Left renal pelvis (tissue), 4 donors: ENCODE measurements at places on chromosomes 11 and 22.

GRCh38 chr11:111194860-111195568, 50.5 kb upstream of the POU2AF2 start:
- DNase-seq, result no peak

DNA sequence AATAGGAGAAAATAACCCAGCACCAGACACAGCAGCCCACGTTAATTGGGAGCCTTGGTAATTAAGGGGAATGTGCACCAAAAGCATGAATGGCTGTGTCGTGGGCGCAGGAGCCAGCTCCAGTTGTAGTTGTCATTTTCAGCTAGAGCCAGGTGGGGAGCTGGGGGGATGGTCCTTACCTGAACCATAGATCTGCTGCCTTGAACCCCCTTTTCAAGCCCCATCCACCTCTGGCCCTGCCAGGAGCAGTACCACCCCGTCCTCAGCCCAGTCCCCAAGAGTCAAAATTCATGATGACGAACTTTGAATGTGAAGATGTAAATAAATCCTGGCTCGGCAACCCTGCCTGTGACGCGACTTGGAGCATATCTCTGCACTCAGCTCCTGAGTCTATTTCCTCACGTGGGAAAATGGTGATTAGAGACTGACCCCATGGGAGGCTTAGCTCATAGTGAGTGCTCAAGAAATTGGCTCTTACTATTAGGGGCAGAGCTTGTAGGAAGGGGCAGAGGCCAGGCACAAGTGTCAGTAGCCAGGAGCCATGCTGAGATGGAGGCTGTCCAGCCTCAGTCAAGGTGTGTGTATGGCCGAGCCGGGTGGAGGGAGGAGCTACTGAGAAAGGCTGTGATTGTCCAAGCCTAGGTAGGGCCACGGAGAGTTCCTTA, 794 bp upstream of the FXYD6 start:
- DNase-seq, result no peak

GRCh38 chr22:30866811-30867271, 101.7 kb downstream of the MORC2 start:
- DNase-seq, result no peak

GRCh38 chr11:27514076-27514475, 7.5 kb upstream of the LIN7C start:
- DNase-seq, result no peak

DNA sequence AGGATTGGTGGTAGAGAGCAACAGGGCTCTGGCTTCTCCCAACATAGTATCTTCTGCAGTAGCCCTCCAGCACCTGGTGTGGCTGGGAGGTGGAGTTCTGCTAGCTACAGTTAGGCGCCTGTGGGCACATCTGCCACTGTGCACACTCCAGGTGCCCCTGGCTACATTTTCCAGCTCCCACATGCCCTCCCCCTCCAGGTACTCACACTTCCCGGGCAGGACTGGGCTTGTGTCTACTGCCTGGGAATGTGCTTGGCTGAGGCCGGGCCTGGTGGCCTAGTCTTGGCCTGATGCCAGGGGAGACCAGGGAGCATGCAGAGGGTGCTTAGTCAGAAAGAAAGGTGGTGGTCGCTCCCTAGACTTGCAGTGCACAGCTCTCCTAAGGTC, 15.8 kb downstream of the PHLDB1 start:
- no peak for DNase-seq

GRCh38 chr22:42933485-42934091, 76.5 kb upstream of the ARFGAP3 start:
- no peak for DNase-seq

DNA sequence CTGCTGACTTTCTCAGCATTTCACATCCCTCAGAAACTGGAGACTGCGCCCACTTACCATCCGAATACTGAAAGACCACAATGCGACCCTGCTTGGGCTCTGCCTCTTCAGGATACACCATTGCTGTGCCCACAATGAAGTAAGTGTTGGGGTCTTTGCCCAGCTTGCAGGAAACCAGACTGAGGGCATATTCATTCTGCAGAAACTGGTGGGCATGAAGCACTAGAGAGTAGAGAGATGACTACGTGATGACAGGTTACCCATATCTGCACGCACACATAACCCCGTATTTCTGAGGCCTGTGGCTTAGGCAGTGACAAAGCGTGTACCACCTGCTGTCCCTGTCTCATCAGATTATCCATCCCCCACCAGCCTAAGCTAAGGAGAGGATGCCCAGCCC, 14.6 kb upstream of the VWCE start:
- DNase-seq, result no peak

DNA sequence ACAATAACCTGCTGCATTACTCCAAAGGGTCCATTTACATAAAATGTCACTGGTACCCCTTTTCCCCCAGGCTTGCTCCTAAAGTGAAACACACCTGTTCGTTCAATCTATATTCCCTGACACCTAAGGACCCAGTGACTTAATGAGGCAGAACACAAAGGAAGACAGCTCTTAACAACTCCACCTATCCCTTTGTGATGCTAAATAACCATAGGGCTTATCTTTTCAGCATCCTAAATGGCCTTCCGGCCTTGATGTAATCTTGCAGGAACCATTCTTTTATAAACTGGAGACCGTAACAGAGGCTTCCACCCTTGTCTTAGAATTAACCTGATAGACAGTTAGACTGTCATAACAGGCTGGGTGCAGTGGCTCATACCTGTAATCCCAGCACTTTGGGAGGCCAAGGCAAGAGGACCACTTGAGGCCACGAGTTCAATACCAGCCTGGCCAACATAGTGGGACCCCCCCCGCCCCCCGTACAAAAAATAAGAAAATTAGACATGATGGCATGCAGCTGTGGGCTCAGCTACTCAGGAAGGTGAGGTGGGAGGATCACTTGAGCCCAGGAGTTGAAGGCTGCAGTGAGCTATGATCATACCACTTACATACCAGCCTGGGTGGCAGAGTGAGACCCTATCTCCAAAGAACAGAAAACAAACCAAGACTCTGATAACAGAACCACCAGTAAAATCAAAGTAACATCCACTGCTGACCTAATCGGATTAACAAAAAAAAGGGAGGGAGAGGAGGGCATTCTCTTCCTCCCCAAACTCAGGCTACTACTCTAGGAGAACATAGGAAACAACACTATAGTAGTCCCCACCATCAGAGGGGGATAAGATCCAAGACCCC, 5.1 kb downstream of the CHEK2 start:
- no peak for DNase-seq

GRCh38 chr11:120181376-120181975, 29.4 kb upstream of the OAF start:
- no peak for DNase-seq

DNA sequence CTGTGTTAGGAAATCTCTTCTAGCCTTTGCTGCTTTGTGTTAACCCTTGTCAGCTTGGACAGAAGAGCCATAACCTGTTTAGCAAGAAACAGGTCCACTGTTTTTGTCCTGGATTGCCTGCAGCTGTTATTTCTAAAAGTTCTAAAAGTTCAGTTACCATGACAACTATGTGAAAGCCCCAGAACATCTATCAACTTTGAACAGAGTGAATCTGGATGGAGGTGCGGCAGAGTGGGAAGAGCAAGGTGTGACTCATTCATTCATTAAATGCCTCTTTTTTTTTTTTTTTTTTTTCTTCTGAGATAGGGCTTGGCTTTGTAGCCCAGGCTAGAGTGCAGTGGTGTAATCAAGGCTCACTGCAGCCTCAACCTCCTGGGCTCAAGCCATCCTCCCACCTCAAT, 50.5 kb downstream of the RBX1 start:
- no peak for DNase-seq

DNA sequence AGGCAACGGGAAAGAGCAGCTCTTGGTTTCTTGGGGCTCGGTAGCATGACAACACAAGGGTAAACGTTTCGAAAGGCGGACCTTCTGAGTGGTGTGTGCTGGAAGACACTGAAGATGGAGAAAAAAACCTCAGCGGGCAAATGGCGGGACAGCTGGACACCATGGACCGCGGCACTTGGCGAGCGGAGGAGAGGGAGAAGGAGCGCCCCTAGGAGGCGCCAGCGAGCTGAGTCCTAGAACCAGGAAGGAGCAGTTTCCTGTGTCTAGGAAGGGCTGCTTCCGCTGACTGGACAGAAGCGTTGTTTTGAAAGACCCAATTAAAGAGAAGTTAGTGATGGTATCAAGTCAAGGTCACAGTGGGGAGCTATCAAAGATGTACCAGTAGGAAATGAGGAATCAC, 44.0 kb upstream of the OPCML start:
- no peak for DNase-seq
